Activated naive CD4-positive, alpha-beta T cell treated with anti-CD3 and anti-CD28 coated beads for 36 hours (primary cell): ENCODE measurements at places on chromosomes 12 and 14. TPM values are rescaled to one million over a fixed set of nuclear protein-coding genes. Genes with fewer than 3 reads are reported as not detected.
A peak's percentile ranks its signal among the peaks of the same experiment; 100 is the strongest.

The HOXC12 gene
- not detected for total RNA-seq

The OR4K17 gene
- total RNA-seq, result not detected

- no peak for DNase-seq
- H3K4me1 ChIP-seq, result peaks cover 3% of the 10 kb centered on the region
- H3K36me3 ChIP-seq, result no peaks in the 10 kb centered on the region
- H3K4me3 ChIP-seq, result no peak overlapping the region
- H3K27me3 ChIP-seq, result no peaks in the 10 kb centered on the region
Measured at GRCh38 chr14:102277874-102278630, 26.9 kb downstream of the MOK start.

- H3K4me3 ChIP-seq, result no peak overlapping the region
- peaks cover 4% of the 10 kb centered on the region for H3K27me3 ChIP-seq
- H3K36me3 ChIP-seq, result no peaks in the 10 kb centered on the region
- H3K27ac ChIP-seq, result no peak overlapping the region
- no peak for DNase-seq
- H3K4me1 ChIP-seq, result no peaks in the 10 kb centered on the region
Measured at GRCh38 chr14:95077345-95077744, 80.0 kb downstream of the DICER1 start.

DNA sequence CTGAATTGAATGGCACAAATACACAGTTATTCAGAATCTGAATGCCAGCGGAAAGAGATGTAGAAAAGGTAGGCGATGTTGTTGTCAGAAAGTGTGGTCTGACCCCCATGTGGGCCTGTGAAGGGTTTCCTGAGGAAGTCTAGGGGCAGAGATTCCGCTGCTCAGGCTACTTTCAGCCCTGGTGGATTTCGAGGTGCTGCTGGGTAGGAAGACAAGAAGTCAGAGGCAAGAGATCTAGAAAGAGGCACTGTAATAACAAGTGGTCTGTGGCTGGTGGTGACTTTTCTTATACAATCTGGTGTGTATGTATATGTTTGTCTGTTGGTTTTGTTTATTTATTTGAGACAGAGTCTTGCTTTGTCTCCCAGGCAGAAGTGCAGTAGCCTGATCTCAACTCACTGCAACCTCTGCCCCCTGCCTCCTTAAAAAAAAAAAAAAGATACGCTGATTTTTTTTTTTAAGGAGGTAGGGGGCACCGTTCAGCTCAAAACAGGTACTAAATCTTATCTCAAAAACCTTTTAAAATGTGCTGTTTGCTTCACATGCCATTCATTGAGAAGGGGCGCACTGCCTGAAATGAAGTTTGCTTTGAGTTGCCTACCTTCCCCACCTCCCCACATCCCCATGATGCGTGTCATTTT, 27.1 kb upstream of the MANSC4 start:
- peaks cover 2% of the 10 kb centered on the region for H3K36me3 ChIP-seq
- H3K27ac ChIP-seq, result peak overlapping the region; percentile 19
- peaks cover 6% of the 10 kb centered on the region for H3K27me3 ChIP-seq
- peaks cover 47% of the 10 kb centered on the region for H3K4me1 ChIP-seq
- DNase-seq, result peak; percentile 33

DNA sequence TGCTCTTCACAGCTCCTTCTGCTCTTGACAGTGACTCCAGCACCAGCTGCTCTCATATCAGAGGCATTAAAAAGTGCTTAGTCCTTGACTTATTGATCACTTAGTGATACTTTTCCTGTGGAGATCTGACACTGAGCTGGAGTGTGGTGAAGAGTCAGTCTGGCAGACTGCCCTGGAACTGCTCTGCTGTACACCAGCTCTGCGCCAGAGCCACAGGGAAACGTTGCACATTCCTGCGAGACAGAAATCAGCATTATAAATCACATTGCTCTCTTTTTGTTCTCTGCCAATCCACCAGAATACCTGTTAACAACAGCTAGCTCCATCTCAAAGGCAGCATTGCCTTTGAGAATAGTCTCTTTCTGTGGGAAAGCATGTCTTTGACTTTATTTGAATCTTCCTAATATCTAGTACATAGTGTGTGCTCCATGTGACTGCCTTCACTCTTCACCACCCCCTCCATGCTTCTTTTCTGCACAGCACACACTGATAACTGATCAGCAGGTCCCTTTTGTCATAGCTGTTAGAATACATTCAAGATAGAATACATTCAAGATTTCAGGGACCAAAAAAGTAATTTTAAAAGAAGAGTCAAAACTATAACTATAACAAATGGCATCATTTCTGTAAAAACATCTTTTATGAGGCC, 48.2 kb upstream of the VSX2 start:
- H3K4me1 ChIP-seq, result no peaks in the 10 kb centered on the region
- no peaks in the 10 kb centered on the region for H3K27me3 ChIP-seq
- H3K27ac ChIP-seq, result no peak overlapping the region

- peaks cover 12% of the 10 kb centered on the region for H3K4me1 ChIP-seq
- no peak overlapping the region for H3K27ac ChIP-seq
- H3K4me3 ChIP-seq, result no peak overlapping the region
- H3K27me3 ChIP-seq, result no peaks in the 10 kb centered on the region
- H3K36me3 ChIP-seq, result no peaks in the 10 kb centered on the region
- no peak for DNase-seq
Measured at GRCh38 chr14:39217214-39217879, 16.4 kb upstream of the MIA2 start.

The COL2A1 gene
- not detected for total RNA-seq

GRCh38 chr14:54550514-54550913, 16.4 kb upstream of the SAMD4A start:
- H3K27me3 ChIP-seq, result no peaks in the 10 kb centered on the region
- no peaks in the 10 kb centered on the region for H3K4me1 ChIP-seq
- no peak for DNase-seq
- no peak overlapping the region for H3K4me3 ChIP-seq

DNA sequence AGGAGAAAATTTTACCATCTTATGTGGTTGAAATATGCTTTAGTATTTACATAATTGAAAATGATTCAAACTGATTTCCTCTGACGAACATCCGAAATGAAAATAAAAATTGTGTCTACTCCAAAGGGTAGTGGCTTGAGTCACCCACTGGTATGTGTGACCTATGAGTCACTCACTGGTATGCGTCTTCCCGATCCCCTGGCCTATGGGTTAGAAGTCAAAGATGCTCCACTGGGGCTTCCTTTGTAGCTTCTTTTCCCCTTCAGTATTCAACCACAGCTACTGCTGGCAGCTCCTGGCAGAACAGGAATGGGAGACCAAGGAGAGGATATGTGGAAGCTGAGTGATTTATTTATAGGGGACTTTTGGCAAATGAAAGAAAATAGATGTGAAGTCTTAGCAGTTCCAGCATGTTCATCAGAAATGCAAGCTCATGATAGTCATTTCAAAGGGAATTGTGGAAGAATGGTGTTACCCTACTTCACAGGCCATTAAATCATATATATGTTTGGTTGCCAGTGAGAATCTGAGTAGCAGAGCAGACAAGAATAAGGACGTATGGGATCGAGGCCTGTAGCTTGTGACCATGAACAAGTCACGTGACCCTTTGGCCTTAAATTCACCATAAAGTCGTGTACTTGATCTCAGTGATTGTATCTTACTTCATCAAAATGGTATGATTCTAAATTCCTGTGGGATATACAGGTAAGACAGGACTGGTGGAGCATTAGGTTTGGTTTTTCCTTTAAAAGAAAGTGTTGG, 108.3 kb downstream of the CRADD start:
- DNase-seq, result peak; percentile 77
- H3K4me1 ChIP-seq, result peaks cover 72% of the 10 kb centered on the region
- peak overlapping the region; percentile 89 for H3K27ac ChIP-seq
- no peak overlapping the region for H3K4me3 ChIP-seq

GRCh38 chr14:50335389-50335788, 23.3 kb downstream of the DMAC2L start:
- H3K4me3 ChIP-seq, result no peak overlapping the region
- no peaks in the 10 kb centered on the region for H3K27me3 ChIP-seq
- H3K27ac ChIP-seq, result no peak overlapping the region
- DNase-seq, result no peak
- H3K36me3 ChIP-seq, result peaks cover 2% of the 10 kb centered on the region
- H3K4me1 ChIP-seq, result peaks cover 13% of the 10 kb centered on the region

GRCh38 chr14:103085106-103086091, 1.4 kb downstream of the LBHD2 start:
- no peak for DNase-seq
- H3K36me3 ChIP-seq, result no peaks in the 10 kb centered on the region
- H3K4me1 ChIP-seq, result no peaks in the 10 kb centered on the region
- H3K27me3 ChIP-seq, result peaks cover 7% of the 10 kb centered on the region

The MIP gene
- total RNA-seq, result not detected

DNA sequence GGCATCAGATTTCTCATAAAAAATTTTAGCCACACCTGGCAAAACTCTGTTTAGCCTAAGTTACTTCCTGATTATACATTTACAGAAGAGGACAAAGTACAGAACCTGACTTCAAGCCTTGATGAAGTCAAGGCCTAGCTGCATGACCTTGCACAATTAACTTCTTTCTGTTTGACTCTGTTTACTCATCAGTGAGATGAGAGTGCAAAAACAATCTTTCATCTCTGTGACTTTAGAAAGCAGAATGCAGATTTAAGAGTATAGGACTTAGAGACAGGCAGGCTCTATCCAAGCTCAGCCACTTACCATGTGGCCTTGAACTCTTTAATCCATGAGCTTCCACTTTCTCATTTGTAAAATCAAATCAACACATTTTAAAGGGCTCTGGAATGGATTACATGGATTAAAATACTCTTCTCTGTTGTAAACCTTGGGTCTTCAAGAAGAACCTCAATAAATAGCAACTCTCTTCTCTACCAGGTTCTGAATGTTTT, 1178.9 kb downstream of the FLRT2 start:
- H3K36me3 ChIP-seq, result no peaks in the 10 kb centered on the region
- no peak for DNase-seq
- no peak overlapping the region for H3K4me3 ChIP-seq
- no peaks in the 10 kb centered on the region for H3K27me3 ChIP-seq

The NYNRIN gene
- not detected for total RNA-seq

The CNTN1 gene
- not detected for total RNA-seq

The AVPR1A gene
- not detected for total RNA-seq
